ENCODE measurements at places on chromosomes 12 and 14. TPM values are rescaled to one million over a fixed set of nuclear protein-coding genes. Genes with fewer than 3 reads are reported as not detected.

The A2M gene
- 1.00 TPM for total RNA-seq

- no peak for DNase-seq
These were observed 22.9 kb upstream of the RNF34 start for GRCh38 chr12:121376754-121377697.

The DYRK2 gene
- total RNA-seq = 24.6 TPM

DNA sequence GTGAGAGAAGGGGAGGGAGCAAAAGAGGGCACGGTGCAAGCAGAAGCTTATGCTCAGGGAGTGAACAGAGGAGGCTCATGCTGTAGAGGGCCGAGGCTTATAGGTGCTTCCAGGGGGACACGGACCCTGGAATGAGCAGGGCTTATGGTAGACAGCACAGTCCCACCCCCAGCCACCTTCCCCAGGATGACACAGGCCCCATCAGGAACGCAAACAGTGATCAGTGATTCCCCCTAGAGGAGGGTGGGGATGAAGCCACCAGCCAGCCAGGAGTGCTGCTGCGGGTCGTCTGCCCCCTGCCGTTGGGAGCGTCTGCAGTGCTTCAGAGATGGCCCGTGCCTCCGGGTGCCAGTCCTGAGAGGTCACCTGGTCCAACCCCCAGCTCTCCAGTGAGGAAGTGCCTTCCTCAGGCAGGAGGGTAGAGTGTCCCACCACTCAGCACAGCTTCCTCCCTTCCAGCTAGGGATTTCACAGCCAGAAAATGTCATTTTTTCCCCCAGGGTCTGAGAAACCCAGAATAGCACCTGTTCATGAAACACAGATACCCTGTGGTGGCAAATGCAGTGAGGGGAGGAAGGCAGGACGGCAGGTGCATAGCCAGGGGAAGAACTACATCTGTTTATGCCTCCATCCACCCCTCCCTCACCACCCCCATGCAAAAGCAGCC is 60.7 kb downstream of the SLC6A12 start:
- DNase-seq = peak; percentile 82

The FGD4 gene
- 31.6 TPM for total RNA-seq

Measured in Caco-2 (cell line).